ENCODE measurements at places on chromosomes 12 and 14.

DNA sequence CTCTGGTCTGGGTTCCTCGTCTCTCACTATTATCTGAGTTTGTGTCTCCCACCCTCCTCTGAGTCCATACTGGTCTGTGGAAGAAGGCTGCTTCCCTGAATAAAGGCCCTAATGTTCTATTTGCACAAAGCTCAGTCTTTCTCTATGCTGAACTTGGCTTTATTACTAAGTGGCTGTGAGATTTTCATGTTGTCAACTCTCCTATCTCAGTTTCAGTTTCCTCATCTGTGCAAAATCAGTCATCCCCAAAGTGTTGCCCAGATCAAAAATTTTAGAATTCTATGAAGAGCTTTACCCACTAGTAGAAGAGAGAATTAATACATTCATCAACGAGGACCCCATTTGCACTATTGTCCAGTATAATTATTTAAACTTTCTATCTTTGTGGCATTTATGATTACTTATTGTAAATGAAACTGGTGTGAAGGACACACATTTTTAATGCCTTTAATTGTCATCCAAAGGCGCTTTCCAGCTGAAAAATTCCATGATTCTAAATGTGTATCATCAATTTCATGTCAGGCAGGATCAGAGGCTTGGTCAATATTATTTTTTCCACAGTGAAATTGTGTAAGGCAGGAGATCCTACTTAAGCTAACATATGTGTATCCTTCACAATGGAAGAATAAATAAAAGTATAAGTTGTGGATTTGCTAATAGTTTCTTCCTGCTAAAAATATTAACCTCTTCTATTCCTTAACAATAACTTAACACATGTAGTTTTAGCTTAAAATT, 79.1 kb upstream of the EEA1 start:
- DNase-seq, result no peak

DNA sequence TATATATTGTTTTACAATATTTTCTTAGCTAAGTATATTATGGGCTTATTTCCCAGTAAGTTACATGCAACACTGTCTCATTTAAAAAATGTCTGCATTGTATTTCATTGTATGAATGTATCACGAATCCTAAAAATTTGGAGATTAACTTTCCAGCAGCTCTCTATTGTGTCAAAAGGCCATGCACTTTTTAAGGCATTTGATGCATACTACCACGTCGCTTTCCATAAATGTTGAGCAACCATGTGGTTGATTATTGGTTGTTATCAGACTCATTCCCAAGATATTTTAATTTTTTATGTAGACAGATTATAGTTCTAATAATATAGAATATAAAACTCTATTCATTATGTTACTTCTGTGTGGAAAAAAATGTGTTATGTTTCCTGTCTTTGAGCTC, 79.9 kb downstream of the SMOC1 start:
- no peak for DNase-seq

DNA sequence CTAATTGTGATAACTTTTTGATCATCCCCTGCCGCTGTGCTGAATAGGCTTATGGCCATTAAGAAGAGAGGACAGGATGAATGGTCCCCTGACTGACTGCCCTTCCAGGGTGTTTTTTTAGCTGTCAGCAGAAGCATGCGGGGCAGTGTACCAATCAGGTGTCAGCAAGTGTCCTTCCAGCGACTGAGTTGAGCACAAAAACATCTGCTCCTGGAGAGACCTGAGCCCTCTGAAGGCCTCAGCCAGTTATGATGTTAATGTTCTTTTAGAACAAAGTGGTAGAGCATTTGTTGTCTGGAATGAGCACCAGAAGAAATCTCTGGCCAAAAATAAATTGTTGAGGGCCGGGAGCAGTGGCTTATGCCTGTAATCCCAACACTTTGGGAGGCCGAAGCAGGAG, 37.5 kb downstream of the P2RX7 start:
- no peak for DNase-seq

DNA sequence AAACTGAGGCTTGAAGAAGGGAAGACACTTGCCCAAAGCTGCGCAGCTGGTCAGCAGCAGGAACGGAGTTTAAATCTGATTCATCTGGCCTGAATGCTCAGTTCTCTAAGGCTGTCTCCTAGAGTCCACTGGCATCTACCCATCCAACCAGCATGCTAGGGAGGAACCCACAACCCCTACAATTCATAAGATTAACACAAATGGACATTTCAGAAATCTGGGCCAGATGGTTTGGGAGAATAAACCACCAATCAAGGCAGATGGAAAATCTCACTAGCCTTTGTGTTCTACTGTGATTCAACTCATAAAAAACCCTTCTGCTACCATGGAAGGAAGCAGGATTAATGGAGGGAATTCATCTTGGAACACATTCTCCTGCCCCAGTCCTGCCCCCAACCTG, 67.8 kb downstream of the WSCD2 start:
- no peak for DNase-seq

- DNase-seq, result peak; percentile 5
Measured at GRCh38 chr12:91617818-91618217, 435.2 kb upstream of the DCN start.

DNA sequence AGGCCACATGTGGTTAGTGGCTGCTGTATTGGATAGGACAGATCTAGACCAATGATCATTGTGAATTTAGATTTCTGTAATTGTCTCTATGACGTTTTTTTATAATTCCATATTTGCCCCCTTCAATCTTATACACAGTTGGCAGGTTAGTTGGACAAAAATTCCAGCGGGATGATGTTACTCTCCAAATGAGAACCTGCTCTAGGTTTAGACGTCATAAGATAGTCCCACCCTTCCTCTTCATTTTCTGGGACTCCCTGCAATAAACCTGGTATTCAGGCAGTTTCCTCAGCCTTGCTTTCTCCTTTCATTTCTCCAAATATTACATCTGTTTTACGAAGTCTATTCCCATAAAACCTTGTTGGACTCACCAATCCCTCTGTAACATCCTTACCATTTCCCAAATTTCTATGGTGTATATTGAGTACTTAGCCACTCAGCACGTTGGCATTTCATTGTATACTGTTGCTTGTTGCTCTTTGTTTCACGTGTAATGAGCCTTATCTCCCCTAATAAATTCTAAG, 10.2 kb downstream of the FBXO34 start:
- no peak for DNase-seq

DNA sequence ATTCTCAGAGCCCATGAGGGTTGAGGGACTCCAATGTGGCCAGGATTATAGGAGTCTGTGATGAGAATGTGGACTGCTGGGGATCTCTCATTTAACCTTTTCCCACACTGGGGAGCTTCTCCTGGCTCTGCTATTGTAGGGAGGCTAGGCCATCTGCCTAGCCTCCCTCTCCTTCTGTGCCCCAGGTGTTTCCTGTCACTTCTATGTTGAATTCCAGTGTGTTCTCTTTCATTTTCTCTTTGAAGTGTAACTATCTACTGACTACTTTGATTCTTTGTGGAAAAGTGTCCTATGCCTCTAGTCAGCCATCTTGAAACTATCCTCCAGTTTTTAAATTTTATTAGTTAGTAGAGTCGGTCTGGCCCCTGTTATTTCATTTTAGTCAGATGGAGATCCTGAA, 53.4 kb upstream of the ABCD2 start:
- no peak for DNase-seq

- no peak for DNase-seq
Measured at GRCh38 chr14:72700338-72701236, 193.3 kb downstream of the DPF3 start.
